ENCODE measurements at places on chromosomes 2 and 18.

DNA sequence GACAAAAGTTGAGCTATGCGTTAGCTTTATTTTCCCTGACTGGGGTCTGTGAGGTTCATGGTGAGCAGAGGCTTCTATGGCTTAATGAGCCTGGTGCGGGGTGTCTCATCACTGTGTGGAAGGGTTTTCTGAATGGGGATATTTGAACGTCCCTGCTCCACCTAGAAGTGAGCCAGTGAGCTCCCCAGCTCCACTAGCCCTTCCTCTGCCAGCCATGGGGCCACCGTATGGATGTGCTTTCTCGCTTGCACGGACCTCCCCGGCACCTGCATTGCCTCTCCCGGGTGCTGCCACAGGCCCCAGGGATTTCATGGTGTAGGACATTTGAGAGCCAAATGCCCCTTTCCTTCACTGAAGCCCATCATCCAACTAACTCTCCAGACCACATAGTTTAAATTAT is 37.8 kb downstream of the CYP26B1 start:
- no peak for DNase-seq

GRCh38 chr2:157443795-157444640 is at the start of gene CYTIP:
Gene CYTIP (minus strand): TSS chr2:157444089. CDS start chr2:157444020, 69 bp downstream.
- DNase-seq, result no peak

- no peak for DNase-seq
Measured at GRCh38 chr2:218583983-218584850, 15.6 kb downstream of the CNOT9 start.

GRCh38 chr18:63306819-63307550 is 12.6 kb downstream of the BCL2 start:
- no peak for DNase-seq

DNA sequence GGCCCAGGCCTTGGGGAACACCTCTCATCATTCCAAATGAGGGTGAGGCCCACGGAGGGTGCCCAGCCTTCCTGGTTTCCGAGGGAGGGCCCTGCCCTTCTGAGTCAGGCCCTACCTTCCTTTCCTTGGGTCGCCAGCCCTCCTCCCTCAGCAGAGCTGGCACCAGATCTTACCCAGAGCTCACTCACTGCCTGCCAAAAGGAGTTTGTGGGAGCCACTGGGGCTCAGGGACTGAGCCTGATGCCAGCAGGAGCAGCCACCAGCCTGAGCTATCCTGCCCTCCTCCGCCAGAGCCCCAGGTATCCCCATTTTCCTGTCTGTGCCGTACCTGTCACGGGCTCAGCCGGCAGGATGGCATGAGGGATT is 64.1 kb downstream of the NRP2 start:
- no peak for DNase-seq

GRCh38 chr2:70986499-70987189 is 8.0 kb downstream of the TEX261 start:
- DNase-seq, result no peak

GRCh38 chr18:6145645-6146306 is 250.5 kb upstream of the TMEM200C start:
- DNase-seq, result no peak

DNA sequence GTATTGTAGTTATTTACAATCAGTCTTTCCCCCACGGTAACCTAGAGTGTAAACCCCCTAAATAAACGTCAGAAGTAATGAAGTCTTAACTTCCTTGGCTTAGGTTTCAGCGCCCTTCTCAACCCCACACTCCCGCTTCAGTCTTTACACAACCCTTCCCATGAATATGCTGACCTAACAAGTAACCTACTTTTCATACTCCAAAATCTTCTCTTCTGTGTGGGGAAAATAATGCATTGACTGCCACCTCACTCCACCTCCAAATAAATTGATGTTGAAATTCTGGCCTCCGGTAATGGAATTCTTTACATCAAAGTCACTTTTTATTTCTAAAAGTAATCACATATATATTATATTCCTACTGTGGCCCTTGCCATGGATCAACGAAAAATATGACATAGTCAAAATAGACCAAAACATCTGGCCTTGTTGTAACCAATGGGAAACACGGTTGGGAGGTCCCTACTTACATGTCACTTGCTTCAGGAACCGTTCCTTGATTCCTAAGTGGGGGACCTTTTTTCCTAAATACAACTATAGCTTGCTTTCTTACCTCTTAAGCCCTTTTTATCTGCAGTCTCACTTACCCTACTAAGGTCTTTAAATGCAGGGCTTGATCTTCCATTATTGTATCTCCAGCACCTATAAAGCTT is 961 bp downstream of the GEN1 start:
- no peak for DNase-seq

DNA sequence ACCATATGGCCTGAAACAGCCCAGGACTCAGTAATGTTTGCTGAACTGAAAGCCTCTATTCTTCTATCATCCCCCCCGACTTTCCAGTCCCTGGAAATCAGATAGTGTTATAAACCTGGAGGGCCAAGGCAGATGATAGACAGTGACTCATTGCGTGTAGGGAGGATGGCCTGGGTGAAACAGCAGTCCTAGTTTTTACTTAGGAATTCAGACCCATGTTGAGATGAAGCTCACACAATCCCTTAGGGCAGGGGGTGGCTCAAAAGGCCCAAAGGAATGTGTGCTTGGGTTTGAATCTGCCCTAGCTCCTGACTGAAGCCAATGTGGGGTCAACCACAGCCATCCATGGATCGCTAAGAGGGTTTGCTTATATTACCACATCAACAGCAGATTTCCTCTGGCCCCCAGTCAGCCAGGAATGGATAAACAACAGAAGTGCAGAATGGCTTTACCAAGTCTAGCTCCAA is 43.9 kb upstream of the STPG4 start:
- no peak for DNase-seq

DNA sequence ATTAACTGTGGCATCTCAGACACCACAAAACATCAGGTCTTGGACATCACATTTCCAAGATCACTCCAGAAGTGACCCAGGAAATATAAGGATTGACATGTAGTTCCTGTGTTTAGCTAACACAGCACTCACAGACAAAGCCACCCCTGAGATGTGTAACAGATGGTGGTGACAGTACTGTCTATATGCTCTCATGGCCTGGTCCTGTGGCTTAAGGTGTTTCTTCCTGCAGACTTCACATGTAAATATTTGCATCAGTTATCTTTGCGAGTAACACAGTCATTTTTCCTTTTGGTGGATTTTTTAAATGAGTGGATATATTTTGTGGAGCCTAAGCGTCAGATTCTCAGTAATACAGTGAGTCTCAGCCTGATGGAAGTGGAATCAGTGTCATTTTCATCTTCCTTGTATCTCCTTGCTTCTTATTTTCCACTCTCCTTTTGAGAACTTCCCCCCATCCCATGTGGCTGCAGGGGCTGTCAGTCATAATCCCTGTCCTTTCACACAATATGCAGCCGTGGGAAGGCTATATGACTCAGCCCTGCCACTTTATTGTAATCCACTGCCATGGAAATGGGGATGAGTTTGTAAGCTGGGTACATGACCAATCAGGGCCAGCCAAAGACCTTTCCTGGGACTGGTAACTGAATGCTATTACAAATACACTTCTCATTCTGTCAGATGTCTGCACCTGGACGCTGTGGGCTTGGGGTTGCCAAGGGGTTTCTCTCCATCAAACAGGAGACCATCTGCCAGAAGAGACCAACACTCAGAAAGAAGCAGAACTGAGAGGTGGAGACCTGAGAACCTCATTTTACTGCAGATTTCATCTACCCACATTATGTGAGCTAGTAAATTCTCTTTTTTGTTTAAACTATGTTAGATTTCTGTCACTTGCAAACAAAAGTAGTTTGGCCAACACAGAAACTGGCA is 74.3 kb downstream of the ICOS start:
- no peak for DNase-seq

GRCh38 chr2:19886261-19886660 is 15.5 kb downstream of the TTC32 start:
- no peak for DNase-seq

Measured in stimulated activated CD4-positive, alpha-beta T cell treated with anti-CD3 and anti-CD28 coated beads, Interleukin-4, amount 100 ng/mL, for 48 hours (primary cell).